NCI-H510A treated with DMSO at 0.1 percent for 48 hours (cell line): ENCODE measurements at places on chromosomes 2 and 18.

DNA sequence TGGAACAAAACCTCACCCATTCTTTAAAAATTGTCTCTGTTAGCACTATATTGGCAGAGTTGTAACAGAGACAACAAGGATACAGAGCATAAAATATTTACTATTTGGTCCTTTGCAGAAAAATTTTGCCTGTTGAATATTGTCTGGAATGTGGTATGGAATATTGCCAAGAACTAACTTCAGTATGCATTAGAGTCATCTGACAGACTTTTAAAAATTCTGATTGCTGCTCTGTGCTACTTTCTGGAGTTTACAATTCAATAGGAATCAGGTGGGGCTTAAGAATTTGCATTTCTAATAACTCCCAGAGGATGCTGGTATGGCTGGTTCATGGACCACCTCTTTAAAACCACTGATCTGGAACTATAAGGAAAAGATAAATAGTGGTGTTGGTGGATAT, 32.8 kb upstream of the NYAP2 start:
- DNase-seq = no peak

GRCh38 chr18:25921677-25922421, 168.6 kb downstream of the SS18 start:
- DNase-seq = no peak

DNA sequence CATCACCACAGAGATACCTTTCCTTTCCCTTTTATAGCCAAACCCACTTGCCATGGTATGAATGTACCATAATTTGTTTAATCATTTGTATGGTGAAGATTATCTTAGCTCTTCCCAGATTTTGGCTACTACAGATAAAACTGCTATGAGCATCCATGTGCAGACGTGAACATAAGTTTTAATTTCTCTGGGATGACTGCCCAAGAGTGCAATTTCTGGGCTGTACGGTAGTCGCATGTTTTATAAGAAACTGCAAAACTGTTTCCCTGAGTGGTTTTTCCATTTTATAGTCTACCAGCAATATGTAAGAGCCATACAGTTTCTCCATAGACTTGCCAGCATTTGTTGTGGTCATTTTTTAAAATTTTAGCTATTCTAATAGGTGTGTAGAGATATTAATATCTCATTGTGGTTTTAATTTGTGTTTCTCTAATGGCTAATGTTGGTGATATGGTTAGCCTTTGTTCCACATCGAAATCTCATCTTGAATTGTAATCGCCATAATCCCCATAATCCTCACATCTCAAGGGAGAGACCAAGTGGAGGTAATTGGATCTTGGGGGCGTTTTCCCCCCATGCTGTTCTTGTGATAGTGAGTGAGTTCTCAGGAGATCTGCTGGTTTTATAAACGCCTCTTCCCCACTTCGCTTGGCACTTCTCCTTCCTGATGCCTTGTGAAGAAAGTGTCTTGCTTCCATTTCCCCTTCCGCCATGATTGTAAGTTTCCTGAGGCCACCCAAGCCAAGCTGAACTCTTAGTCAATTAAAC, 628.5 kb upstream of the KLHL29 start:
- no peak for DNase-seq

DNA sequence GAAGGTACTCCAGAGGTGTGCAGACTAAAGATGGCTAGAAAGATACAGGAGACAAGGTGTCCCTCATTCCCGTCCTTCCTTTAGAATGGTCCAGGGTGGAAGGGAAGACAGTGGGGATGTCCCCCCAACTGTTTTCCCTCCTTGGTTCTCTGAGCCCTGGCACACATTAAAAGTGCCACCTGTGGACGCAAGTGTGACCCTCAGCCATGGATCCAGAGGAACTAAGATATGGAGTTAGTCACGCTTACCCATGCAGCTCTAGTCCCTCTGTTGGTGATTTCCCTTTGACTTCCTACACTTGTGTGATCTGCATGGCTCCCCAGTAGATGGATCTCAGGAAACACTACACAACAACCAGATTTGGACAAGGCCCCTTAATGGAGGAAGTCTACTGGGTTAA, 113.1 kb upstream of the SRD5A2 start:
- DNase-seq = no peak

DNA sequence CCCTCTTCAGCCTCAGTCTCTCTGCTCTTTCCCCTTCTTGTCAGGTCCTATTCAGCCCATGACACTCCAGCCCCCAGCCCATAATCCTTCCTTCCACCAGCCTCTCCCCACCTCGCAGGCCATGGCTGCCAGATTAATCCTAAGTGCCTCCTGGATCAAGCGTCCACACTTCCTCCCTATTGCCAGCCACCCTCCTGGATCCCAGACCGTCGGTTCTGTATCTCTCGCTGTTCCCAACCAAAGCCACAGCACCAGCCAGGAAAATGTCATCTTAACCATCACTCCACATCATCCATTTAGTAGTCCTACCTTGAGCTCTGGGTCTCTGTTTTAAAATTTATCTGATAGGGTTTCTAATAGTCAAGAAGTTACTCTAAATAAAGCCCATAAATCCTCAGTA, 49.5 kb downstream of the NDUFA10 start:
- DNase-seq = no peak

- no peak for DNase-seq
These were observed 112.1 kb downstream of the UPP2 start for GRCh38 chr2:158213773-158214172.

DNA sequence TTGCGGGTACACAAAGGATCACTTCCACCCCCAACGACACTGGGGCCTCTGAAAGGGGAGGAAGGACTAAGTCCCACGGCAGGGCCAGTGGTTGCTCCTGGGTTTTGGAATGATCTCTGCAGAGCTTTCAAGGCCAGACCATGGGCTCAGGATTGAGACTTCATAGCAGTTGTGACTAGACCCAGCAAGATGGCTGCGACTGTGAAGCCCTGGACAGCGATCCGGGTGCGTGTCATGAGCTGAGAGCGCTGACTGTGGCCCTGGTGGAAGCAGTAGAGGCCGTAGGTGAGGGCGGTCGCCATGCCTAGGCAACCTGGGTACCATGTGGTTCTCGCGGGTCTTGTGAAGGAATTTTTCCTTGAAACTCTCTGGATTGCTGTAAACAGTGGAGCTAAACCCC, 27.3 kb downstream of the NCL start:
- no peak for DNase-seq

DNA sequence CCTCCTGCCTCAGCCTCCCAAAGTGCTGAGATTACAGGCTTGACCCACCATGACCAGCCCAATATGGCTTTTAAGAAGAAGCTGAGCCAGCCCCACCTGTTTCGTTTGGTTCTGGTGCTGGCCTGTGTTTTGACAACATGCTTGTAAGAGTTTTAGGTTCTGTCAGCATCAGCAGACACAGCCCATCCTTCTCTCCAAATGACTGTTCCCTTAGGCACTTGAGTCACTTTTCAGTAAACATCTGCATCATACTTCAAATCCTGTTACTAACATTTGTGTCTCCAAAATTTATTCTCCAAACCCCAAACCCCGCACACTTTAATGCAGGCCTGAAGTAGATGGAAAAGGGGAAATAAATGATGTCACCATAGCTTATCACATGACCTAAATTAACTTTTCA, 1118.5 kb downstream of the TSN start:
- no peak for DNase-seq

DNA sequence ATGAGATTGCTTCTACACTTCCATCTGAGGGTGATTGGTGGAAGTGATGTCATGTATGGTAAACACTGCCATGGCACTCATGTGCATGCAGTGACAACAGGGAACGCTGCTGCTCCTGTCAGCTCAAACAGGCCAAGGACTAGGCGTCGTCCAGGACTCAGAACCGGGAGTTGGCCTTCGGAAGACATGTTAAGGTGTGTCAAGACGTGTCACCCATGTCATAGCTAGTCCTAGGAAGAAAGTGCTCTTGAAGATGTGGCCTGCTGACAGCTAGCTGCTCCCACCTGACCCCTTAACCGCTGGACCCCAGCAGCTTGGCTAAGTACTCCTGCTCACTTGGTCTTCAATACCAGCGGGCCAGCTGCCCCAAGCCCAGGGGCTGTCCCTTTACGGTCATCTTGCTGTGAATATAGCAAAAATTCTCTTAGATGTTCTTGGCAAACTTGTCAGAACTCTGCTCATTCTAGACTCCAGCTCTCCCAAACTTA, 6.3 kb upstream of the NOSTRIN start:
- no peak for DNase-seq

DNA sequence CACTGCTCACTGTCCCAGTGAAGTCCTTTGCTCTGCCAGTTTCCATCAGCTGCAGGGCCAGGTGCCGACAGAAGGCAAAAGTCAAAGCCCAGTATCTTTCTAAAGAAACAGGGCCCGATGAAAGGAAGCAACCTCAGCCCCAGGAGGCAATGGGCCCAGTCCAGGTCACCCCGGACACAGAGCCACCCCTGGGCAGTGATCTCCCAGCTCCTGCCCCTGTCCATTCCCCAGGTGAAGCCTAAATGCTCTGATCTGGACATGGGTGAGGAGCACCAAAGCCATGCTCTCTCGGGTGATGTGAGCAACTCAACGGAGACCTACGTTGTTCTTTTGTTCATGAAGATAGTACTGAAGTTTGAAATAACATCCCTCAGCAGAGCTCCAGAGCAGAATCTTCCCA, 61.6 kb downstream of the HDAC4 start:
- DNase-seq = no peak

- DNase-seq = no peak
These were observed 148.3 kb downstream of the KLHL29 start for GRCh38 chr2:23533338-23533695.

DNA sequence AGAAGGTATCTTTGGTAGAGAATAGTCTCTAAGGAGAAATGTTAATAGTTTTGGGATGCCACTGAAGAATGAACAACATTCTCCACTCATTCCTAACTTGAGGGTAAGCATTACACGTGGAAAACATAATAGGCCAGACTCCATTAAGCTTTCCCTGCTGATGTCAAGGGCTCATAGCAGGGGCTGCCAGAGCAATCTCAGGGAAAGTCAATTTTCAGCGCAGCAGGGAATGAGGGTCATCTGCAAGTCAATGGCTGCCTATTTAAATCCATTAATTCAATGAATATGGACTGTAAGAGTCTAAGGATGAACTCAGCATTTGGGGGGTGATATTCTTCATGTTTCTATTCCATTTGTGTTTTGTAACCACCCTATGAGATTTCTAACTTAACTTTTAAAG, 144.2 kb upstream of the ARL4C start:
- no peak for DNase-seq

- DNase-seq = no peak
These were observed 69.7 kb downstream of the EPHA4 start for GRCh38 chr2:221502270-221503010.

GRCh38 chr18:54165450-54165849, 59.0 kb downstream of the MBD2 start:
- DNase-seq = no peak

DNA sequence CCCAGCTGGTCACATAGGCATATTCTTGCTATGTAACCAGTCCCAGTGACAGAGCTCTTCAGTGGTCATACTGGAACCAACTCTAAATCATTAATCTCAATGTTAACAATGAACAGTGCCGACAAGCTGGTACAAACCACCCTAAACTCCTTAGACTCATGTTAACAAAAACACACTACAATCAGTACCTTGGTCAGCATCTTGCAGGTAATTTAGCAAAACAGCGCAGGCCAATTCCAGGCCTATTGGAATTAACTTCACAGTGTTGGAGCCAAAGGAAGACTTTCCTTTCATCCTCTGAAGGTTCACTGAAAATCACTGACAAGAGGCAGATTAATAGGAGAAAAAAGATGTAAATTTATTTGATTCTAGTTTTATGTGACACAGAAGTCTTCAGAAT, 396.4 kb downstream of the PIK3C3 start:
- no peak for DNase-seq

- DNase-seq = no peak
These were observed 135.8 kb upstream of the HAAO start for GRCh38 chr2:42928161-42928691.

DNA sequence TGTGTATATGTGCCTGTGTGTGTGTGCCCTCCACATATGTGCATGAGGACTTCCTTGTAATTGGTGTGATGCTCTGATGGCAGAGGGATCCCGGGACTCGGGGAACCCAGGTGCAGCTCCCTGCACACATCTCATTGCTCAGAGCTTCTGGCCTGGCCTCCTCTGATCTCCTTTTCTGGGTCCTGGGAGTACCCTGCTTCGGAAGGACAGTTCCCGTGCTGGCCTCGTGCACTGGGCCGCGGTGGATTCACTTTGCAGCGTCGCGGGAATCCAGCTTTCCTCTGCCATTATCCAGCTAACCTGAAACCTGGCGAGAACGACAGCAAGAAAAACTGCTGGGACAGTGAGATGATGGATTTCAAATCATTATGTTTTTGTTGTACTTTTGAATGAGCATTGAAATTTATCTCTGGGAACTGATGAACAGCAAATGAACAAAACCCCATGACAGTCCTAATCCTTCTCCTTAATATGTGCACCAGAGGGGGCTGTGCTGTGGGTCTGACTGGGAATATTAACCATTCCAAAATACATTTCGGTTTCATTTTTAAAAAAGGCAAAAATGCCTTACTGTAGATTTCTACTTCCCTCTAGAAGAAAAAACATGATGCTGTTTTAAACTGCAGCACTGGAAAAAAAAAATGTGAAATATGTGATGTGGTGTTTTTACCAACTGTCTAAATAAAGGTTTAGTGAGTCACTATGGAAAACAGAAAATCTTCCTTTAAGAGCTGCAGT, 78.2 kb downstream of the PTGR3 start:
- no peak for DNase-seq

DNA sequence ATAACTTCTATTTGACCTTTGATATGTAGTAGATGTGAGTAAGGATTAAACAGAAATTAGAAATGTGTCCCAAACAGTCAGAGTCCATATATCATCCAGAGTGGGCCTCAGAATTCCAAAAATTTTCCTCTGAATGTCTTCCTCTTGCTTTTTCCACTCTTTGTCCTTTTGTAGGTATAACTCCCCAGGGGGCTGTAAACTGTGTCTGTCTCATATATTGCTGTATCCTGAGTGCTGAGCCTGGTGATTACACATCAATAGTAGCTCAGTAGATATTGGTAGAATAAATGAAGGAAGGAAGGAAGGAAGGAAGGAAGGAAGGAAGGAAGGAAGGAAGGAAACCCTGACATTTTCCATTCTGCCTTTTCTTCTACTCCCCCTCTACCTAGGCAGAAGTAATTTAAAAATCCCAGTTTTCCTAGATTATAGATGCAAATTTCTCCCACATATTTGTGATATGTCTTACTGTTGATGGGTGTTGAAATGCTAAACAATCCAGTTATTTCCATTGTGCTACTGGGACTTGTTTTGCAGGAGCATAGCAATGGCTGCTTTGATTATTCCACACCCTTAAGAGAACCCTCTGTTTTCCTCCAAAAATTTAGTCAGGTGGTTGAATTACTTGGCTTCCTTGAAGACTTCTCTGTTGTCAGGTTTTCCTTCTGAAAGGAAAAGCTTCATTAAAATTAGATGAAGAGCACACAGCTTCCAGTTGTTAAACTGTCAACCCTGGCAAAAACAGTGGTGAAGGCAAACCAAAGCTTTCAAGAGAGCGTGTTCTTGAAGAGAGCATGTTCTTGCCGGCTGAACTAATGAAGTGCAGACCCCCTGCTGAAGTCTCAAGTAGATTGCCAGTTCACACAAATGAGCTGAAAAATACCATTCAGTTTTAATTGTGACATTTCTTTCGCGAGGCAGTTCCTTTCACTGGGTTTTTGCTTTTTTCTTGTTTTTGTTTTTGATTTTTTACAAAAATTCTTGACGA, 147.8 kb downstream of the KCNE4 start:
- no peak for DNase-seq
